ENCODE measurements at places on chromosomes 4 and X. TPM values are rescaled to one million over a fixed set of nuclear protein-coding genes. Genes with fewer than 3 reads are reported as not detected.

The AKAP14 gene
- 1.3 TPM for total RNA-seq

The FGG gene
- total RNA-seq: 0.56 TPM

The CDX4 gene
- not detected for total RNA-seq

GRCh38 chr4:146049802-146050201, 111.2 kb upstream of the ZNF827 start:
- H3K4me1 ChIP-seq: no peaks in the 10 kb centered on the region
- H3K27ac ChIP-seq: no peak overlapping the region
- H3K36me3 ChIP-seq: no peaks in the 10 kb centered on the region
- no peak for DNase-seq
- no peak overlapping the region for H3K4me3 ChIP-seq

DNA sequence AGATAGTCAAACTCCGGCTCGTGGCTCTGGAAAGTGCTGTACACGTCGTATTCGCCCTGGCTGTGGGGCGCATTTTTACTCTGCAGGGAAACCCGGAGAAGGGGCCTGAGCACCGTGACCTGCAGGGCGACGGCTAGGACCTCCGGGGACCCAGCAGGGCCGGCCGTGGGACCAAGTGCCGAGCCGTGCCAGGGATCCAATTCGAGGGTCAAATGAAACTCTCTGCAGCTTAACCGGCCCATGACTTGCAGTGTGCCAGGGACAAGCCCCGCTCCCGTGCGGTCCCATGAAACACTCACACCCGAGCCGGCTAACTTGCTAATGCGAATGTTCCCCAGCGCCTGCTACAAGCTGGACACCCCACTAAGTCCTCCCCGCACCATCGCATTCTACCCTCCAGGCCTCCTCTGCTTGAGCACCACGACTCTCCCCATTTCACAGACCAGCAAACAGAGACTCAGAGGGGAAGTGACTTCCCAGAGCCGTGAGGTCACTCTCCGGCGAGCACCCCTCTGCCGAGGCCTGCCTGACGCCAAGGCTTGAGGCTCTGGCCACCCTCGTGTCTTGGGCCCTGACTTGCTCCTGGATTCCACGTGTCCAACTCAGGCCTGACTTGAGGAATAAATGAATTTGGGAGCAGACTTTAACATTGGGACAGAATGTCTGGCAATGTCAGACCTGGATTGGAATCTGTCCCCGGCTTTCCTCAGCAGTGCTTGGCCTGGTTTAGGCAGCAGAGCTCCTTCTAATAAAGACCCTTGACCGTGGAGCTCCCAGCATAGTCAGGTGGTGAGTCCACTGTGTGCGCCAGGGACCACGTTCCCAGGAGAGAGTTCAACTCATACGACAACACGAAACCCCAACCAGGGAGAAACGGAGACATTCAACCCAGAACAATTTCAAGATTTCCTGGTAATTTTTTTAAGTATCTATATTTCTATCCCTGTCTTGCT, 93.6 kb downstream of the PPP2R2C start:
- no peak overlapping the region for H3K4me3 ChIP-seq
- H3K36me3 ChIP-seq: no peaks in the 10 kb centered on the region
- H3K4me1 ChIP-seq: no peaks in the 10 kb centered on the region
- H3K27me3 ChIP-seq: no peaks in the 10 kb centered on the region
- no peak for DNase-seq

DNA sequence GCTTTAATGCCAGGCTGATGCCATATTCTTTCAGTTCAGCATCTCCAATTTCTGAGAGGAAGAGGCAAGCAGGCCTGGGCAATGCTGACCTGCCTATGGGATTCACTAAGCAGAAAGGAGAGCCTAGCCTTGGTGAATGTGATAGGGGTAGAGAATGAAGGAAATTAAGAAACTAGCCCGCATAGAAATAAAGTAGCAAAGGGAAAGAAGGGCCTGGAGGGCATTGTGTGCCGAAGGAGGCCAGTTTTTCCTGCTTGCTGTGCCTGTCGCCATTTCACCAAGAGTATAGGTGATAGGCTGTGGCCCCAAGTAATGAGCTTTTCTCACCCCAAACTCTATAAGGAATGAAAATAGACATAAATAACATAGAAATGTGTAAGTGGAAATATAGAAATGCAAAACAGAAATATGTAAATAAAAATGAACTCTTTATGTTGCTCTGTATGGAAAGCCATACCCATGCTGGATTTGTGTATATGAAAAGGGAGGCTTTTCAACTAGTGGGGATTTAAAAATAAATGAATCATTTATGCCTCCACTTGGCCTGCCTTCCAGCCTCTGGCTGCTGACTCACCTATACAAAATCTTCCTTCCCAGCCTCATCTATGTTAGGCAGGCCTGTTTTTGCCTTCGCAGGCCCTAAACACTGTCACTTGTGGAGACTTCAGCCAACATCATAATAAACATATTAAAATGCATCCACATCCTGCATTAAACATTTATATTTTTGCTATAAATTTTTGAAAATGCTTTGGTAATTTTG, 5.1 kb upstream of the OCRL start:
- H3K27ac ChIP-seq: no peak overlapping the region
- no peak overlapping the region for H3K4me3 ChIP-seq
- H3K4me1 ChIP-seq: peaks cover 4% of the 10 kb centered on the region
- DNase-seq: no peak
- no peaks in the 10 kb centered on the region for H3K27me3 ChIP-seq

DNA sequence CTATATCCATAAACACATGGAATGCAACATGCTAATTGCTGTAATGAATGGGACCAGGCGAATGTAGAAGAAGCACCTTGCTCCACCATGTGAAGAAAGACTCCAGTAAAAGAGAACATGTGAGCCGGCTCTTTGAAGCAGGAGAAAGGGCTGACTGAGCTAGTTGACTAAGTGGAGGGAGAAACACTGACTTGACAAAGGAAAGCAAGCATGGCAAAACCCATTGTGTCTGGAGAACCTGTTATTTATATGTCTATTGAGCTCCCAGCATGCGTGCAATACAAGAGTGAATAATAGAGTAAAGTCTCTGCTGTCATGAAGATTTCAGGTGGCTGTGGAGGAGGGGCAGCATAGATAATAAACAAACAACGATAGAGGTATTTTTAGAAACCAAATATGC, 559.9 kb downstream of the RAB28 start:
- no peak for DNase-seq
- no peak overlapping the region for H3K27ac ChIP-seq
- no peaks in the 10 kb centered on the region for H3K36me3 ChIP-seq
- no peaks in the 10 kb centered on the region for H3K27me3 ChIP-seq

- H3K27ac ChIP-seq: peak overlapping the region; percentile 12
- H3K4me1 ChIP-seq: peaks cover 10% of the 10 kb centered on the region
- H3K4me3 ChIP-seq: no peak overlapping the region
- DNase-seq: no peak
These were observed 63.1 kb upstream of the GPR78 start for GRCh38 chr4:8516996-8517550.

GRCh38 chr4:41451961-41452360, 86.0 kb upstream of the LIMCH1 start:
- no peak overlapping the region for H3K4me3 ChIP-seq
- peaks cover 12% of the 10 kb centered on the region for H3K4me1 ChIP-seq
- no peaks in the 10 kb centered on the region for H3K27me3 ChIP-seq
- no peak overlapping the region for H3K27ac ChIP-seq

DNA sequence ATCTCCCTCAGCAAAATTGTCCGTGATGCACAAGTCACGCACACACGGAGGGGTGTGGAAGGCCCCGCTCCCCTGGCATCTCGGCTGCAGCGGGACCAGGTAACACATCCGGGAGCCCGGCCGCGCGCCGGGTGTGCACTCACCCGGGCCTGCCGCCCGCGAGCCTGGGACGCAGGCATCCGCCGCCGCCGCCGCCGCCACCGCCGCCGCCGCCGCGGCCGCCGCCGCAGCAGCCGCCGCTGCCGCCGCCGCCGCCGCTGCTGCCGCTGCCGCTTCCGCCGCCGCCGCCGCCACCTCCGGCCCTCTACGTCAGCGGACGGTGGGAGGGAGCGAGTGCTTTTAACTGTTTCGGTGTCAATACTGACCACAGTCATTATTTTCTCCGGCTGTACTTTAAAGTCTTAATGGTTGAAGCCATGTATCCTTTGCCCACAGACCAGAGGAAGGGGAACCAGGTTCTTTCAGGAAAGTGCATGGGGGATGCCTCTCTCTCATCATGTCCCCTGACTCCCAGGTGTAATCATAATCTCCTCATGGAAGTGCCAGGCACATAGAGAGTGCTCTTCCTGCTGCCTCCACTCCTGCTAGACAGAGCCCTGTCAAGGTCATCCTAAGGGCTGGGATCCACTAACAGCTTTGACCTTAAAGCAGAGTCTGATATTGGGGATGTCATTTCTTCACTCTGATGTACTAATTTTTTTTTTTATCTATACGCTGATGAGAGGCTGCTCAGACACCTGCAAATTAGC, 38.0 kb downstream of the MAGEE2 start:
- DNase-seq: peak; percentile 42
- no peaks in the 10 kb centered on the region for H3K27me3 ChIP-seq
- H3K4me1 ChIP-seq: no peaks in the 10 kb centered on the region
- peak overlapping the region; percentile 40 for H3K4me3 ChIP-seq

GRCh38 chr4:54723220-54723619, 65.5 kb downstream of the KIT start:
- no peaks in the 10 kb centered on the region for H3K4me1 ChIP-seq
- no peaks in the 10 kb centered on the region for H3K36me3 ChIP-seq
- no peaks in the 10 kb centered on the region for H3K27me3 ChIP-seq
- H3K4me3 ChIP-seq: no peak overlapping the region

GRCh38 chrX:17597836-17598439, 139.4 kb upstream of the SCML1 start:
- H3K36me3 ChIP-seq: no peaks in the 10 kb centered on the region
- no peak overlapping the region for H3K4me3 ChIP-seq
- H3K27ac ChIP-seq: no peak overlapping the region
- peaks cover 4% of the 10 kb centered on the region for H3K4me1 ChIP-seq
- no peaks in the 10 kb centered on the region for H3K27me3 ChIP-seq
- peak; percentile 79 for DNase-seq
